ENCODE measurements at places on chromosomes 4 and X.

DNA sequence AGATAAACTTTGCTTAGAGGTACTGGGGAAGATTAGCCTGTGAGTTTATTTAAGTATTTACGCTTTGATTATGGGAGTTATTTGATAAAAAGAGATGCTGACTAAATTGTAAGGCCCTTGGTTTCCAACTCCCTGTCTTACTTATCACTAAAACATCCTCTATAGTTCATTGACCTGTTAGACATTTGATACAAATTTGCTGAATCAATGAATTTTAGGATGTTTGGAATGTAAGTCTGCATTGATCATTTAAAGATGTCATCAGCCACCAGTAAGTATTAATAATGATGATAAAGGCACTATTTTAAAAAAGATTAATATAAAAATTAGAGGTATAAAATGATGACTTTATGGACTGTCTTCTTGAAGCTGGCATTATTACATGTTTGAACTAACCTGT, 340.6 kb downstream of the SPRY1 start:
- DNase-seq: no peak

GRCh38 chr4:121339307-121339706, 41.5 kb downstream of the QRFPR start:
- no peak for DNase-seq

GRCh38 chrX:83529950-83530349, 21.9 kb downstream of the POU3F4 start:
- no peak for DNase-seq

DNA sequence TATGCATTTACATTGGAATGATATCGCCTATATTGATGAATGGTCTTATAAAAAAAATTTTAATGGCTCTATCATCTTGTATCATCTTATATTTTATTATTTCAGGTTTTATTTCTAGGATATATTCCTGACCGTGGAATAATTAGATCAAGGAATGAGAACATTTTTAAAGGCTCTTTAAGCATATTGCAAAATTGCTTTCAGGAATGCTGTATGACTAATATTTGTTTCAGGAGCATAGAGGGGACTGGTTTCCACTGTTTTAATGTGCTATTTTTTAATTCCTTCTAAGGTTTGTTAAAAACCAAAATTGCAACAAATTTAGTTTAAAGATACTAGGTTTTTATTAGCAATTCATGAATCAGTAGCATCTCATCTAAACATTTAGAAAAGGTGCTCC, 120.2 kb downstream of the BMPR1B start:
- DNase-seq: no peak

DNA sequence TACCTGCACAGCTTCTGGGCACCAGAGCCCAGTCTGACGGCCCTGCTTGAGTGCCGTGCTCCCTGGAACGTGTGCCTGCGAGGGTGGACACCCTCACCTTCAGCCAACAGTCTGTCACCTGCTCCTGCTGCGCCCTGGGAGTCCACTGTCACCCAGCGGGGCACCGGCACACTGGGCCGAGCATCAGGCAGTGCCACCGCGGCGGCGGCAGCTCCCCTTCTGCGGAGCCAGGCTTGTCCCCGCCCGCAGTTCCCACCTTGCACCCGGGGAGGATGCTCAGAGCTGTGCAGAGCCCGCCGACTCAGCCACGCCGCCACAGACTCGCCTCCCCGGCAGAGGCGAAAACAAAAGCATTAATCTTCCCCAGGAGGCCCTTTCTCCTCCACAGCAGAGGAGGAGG, 86.8 kb downstream of the ABLIM2 start:
- DNase-seq: no peak
